ENCODE measurements at places on chromosomes 4 and X. TPM values are rescaled to one million over a fixed set of nuclear protein-coding genes. Genes with fewer than 3 reads are reported as not detected.

GRCh38 chr4:83109480-83110222 is 4.9 kb downstream of the PLAC8 start:
- no peak for DNase-seq

- no peak for DNase-seq
Measured at GRCh38 chr4:6177587-6178197, 22.7 kb downstream of the JAKMIP1 start.

DNA sequence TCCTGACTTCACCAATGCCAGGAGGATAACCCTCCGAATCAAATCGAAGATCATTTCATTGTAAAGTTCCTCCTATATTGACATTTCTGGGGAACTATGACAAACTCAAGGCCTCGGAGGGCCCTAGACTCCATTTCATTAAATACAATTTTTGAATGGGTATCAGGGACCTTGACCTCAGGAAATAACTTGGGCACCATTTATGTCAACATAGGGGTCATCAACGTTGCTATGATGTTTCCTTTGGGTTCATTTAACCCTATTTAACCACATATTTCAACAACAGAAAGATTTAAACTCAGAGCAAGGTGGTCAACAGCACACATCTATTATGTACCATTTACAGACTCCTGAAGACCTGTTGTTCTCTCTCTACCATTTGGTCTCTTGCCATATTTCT is 395.1 kb downstream of the TRIML1 start:
- DNase-seq, result no peak

Gene CSN1S1
- total RNA-seq, result not detected
